ENCODE measurements at places on chromosomes 1 and 21. TPM values are rescaled to one million over a fixed set of nuclear protein-coding genes. Genes with fewer than 3 reads are reported as not detected.

Gene CDKN2C
- total RNA-seq = 5.9 TPM

Gene HSD3B2
- total RNA-seq = not detected

Gene NGF
- total RNA-seq = not detected

GRCh38 chr1:156666862-156667609 lies 10.2 kb downstream of the NES start:
- H3K4me3 ChIP-seq = no peak overlapping the region
- H3K36me3 ChIP-seq = no peaks in the 10 kb centered on the region
- H3K27ac ChIP-seq = peak overlapping the region; percentile 81
- H3K27me3 ChIP-seq = no peaks in the 10 kb centered on the region
- DNase-seq = no peak

GRCh38 chr1:162386292-162387225 lies 5.0 kb downstream of the C1orf226 start:
- no peak overlapping the region for H3K27ac ChIP-seq
- H3K4me3 ChIP-seq = no peak overlapping the region
- peaks cover 7% of the 10 kb centered on the region for H3K4me1 ChIP-seq
- H3K36me3 ChIP-seq = no peaks in the 10 kb centered on the region
- DNase-seq = no peak

DNA sequence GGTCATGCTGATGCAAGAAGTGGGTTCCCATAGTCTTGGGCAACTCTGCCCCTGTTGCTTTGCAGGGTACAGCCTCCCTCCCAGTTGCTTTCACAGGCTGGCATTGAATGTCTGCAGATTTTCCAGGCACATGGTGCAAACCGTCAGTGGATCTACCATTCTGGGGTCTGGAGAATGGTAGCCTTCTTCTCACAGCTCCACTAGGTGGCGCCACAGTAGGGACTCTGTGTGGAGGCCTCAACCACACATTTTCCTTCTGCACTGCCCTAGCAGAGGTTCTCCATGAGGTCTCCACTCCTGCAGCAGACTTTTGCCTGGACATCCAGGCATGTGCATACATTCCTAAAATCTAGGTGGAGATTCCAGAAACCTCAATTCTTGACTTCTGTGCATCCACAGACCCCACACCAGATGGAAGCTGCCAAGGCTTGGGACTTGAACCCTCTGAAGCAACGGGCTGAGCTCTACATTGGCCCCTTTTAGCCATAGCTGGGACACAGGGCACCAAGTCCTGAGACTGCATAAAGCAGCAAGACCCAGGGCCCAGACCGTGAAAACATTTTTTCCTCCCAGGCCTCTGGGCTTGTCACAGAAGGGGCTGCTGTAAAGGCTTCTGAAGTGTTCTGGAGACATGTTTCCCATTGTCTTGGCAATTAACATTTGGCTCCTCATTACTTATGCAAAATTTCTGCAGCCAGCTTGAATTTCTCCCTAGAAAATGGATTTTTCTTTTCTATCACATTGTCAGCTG lies 466.2 kb upstream of the PBX1 start:
- no peak overlapping the region for H3K27ac ChIP-seq
- H3K4me3 ChIP-seq = no peak overlapping the region
- no peaks in the 10 kb centered on the region for H3K4me1 ChIP-seq
- H3K27me3 ChIP-seq = no peaks in the 10 kb centered on the region

DNA sequence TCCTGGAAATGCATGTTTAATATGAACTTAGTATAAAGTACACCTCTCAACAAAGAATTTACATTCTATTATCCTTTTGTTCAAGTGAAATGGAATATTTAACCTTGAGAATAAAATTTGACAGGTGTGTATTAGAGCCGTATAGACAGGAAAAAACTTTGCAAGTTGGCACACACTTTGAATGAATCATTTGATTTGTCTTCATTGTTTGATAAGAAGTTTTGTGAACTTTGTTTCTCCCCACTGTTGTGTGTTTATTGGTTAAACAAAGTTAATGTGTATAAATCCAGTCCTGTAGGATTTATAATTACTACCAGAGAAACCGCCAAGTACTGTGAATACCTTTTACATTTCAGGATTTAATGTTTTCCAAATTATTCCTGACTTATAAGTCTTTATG lies 2.0 kb downstream of the SYDE2 start:
- H3K27ac ChIP-seq = no peak overlapping the region
- peak overlapping the region; percentile 64 for H3K4me3 ChIP-seq
- H3K27me3 ChIP-seq = no peaks in the 10 kb centered on the region
- no peaks in the 10 kb centered on the region for H3K36me3 ChIP-seq
- no peaks in the 10 kb centered on the region for H3K4me1 ChIP-seq
- DNase-seq = no peak

DNA sequence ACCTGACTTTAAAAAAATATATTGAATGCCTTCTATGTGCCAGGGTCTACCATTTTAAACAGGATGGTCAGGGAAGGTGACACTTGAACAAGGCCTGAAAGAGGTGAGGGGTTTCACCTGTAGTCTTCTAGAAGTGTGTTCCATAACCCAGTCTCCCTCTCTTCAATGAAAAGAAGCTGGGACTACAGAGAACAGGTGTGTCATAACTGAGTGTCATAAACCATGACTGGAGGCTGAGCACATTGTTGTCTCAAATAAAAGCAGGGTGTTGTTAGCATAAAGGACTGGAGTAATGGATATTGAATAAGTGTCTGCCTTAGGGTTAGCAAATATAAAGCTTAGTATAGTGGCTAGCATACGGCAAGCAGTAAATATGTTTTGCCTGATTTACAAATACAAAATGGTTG lies 65.4 kb downstream of the SYDE2 start:
- peak overlapping the region; percentile 79 for H3K27ac ChIP-seq
- H3K36me3 ChIP-seq = no peaks in the 10 kb centered on the region
- H3K4me1 ChIP-seq = peaks cover 11% of the 10 kb centered on the region
- no peaks in the 10 kb centered on the region for H3K27me3 ChIP-seq
- no peak overlapping the region for H3K4me3 ChIP-seq

GRCh38 chr1:174626031-174627025 lies 178.6 kb downstream of the GPR52 start:
- H3K27me3 ChIP-seq = no peaks in the 10 kb centered on the region
- H3K4me3 ChIP-seq = no peak overlapping the region
- no peaks in the 10 kb centered on the region for H3K4me1 ChIP-seq
